A549 treated with AZD2906 at 1 μM for 4 hours (cell line): ENCODE measurements at places on chromosomes 5 and 9. TPM values are rescaled to one million over a fixed set of nuclear protein-coding genes. Genes with fewer than 3 reads are reported as not detected.

Gene PCDHGB1
- total RNA-seq, result 1.4 to 1.9 TPM (median 1.7 TPM) in 5 replicates

Gene PCDHGA2
- 0.40 to 0.74 TPM (median 0.53 TPM) in 5 replicates for total RNA-seq

Gene INSL4
- total RNA-seq, result 14.4 to 17.2 TPM (median 16.2 TPM) in 5 replicates

Gene RGP1
- total RNA-seq, result 13.5 to 17.7 TPM (median 14.7 TPM) in 5 replicates

Gene PRPF4
- total RNA-seq, result 48.8 to 57.9 TPM (median 52.0 TPM) in 5 replicates

Gene C5orf47
- 0.05 to 0.08 TPM (median 0.07 TPM) in 3 of 5 replicates, not detected in the others for total RNA-seq

Gene CDHR2
- total RNA-seq, result 0.06 to 0.29 TPM (median 0.15 TPM) in 5 replicates

Gene COMMD10
- 35.5 to 38.6 TPM (median 36.6 TPM) in 5 replicates for total RNA-seq
